ENCODE measurements at places on chromosomes 3 and 15. TPM values are rescaled to one million over a fixed set of nuclear protein-coding genes. Genes with fewer than 3 reads are reported as not detected.

SCAMP5 gene
- total RNA-seq, result 5.0 TPM

UCN2 gene
- 0.77 TPM for total RNA-seq

RASL12 gene
- total RNA-seq, result 17.9 TPM

ANKRD34C gene
- 0.10 TPM for total RNA-seq

EFCC1 gene
- total RNA-seq, result 1.0 TPM

SMCO1 gene
- 18.7 TPM for total RNA-seq

Data from heart right ventricle (tissue), 16 donors.